ENCODE measurements at places on chromosomes 16 and 17.
A peak's percentile ranks its signal among the peaks of the same experiment; 100 is the strongest.

GRCh38 chr17:35368081-35368830 lies 5.2 kb downstream of the SLFN11 start:
- peak; percentile 83 for DNase-seq

DNA sequence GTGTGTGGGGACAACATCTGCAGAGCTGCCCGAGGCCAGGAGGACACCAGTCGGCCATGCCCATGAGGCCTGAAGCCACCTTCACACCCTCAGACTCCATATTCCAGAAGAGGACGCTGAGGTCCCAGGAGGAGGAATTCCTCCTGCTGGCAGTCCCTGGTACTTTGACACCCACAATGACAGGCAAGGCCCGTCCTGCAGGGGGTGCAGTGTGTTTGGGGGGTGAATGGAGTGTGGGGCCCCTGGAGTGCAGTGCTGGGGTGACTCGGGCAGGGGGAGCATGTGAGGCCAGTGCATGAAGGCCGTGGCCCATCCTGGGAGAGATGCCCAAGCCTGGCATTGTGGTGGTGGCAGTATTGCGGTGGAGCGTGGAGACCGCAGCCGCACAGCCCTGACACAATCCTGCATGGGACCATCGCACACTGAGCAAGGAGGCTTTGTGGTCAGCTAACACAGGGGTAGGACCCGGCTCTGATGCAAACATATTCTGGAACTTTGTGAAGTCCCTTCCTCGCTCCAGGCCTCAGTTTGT lies 52.2 kb downstream of the ZDHHC7 start:
- DNase-seq = no peak

DNA sequence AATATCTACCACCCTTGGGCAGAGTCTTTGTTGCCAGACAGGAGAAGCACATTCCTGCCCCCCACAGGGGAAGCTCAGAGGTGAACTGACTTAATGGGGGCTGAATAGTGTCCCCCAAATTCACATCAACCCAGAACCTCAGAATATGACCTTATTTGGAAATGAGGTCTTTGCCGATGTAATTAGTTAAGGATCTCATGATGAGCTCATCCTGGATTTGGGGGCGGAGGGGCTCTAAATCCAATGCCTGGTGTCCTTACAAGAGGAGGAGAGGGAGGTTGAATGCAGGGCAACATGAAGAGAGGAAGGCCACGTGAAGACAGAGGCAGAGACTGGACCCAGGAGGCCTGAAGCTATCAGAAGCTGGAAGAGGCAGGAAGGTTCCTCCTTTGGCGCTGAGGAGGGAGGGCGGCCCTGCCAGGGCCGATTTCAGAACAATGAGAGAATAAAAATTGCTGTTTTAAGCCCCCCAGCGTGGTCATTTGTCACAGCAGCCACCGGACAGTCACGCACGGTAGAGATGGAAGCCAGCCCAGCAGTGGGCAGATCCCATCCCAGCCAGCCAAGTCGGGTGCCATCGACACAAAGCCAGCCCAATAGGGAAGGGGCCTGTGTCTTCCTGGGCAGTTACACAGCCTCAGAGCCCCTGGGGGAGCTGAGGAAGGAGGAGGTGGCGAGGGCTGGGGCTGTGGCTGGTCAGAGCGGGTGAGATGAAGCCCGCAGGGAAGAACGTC lies 21.3 kb downstream of the C16orf74 start:
- DNase-seq = no peak

DNA sequence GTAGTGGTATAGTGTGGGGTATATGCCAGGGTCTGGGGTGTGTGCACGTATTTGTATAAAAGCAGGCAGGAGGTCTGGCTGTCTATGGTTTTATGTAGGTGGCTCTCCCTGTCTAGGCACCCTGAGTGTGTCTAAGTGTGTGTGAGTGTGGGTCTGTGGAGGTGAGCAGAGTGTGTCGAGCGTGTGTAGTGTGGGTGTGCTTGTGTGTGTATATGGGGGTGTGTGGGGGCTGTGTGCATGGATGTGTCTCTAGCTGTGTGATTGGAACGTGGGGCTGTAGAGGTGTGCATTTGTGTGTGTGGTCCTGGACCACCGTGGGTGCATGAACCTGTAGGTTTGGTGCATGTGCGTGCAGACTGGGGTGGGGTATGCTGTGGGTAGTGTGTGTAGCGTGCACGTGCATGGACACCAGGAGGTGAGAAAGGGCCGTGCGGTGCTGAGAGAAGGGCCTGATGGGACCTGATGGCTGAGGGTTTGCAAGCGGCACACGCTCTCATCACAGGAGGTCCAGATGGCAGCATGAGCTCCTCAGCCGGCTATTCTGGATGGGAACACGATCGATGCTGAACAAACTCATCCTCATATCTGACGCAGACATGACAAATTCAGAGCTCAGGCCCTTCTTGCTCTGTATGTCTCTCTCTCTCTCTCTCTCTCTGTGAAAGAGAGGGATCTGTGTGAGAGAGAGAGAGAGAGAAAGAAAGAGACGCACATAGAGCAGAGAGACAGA lies 27.7 kb downstream of the SPACA3 start:
- DNase-seq = no peak

DNA sequence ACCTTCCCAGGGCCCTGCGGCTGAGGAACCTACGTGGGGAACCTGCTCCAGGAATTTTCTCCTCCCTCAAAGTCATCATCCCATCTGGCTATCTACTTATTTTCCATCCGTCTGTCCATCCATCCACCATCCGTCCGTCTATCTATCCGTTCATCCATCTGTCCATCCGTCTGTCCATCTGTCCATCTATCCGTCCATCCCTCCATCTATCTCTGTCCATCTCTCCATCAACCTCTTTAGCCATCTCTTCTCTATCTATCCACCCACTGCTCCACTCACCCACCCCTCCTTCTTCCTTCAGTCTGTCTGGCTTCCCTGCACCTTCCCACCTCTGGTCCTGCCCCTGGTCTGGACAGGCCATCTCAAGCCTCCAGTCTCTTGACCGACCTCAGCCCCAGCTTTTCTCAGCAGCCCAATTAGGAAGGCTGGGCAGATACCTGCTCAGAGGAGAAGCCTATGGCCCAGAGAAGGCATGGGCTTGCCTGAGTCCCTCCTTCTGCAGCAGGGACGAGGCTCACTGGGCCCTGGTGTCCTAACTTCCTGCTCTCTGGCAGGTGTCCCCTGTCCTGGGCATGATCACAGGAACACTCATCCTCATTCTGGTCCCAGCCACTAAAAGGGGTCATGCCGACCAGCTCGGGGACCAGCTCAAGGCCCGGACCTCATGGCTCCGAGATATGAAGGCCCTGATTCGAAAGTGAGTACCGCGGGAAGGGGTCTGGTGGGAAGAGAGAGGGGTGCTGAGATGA lies 23.0 kb downstream of the MYBBP1A start:
- DNase-seq = no peak

DNA sequence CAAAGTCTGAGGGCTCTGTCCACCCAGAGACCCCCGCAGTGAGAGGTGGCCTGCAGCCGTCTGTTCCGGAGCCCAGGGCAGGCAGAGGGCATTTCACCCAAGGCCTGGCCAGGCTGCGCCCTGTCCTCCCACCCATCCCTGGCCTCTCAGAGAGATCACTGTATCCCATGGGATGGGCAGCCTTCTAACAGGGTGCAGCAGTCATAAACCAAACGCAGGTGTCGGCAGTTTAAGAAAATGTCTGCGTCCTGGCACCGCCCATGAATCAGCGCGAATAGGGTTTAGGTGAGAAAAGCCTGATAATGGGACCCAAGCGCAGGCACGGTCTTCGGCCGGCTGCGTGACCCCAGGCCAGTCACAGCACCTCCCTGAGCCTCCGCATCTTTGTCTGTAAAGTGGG lies 5.4 kb downstream of the CYBA start:
- no peak for DNase-seq

- DNase-seq = no peak
Observed at GRCh38 chr16:68707340-68708152, 29.5 kb upstream of the CDH1 start.

DNA sequence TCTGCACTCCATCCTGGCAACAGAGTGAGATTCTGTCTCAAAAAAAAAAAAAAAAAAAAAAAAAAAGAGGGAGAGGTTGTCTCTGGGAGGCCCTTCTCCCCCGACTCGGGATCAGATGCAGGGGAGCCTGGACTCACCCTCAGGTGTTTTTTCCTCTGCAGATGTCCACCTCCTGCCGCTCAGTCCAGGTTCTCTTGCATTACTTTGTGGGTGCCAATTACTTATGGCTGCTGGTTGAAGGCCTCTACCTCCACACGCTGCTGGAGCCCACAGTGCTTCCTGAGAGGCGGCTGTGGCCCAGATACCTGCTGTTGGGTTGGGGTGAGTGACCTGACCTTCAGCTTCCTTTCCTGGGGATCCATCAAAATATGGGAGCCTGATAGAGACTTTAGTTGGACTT lies 34.1 kb downstream of the GLP2R start:
- DNase-seq = no peak

GRCh38 chr17:44565866-44566443 lies 8.7 kb downstream of the FZD2 start:
- DNase-seq = no peak

- no peak for DNase-seq
Observed at GRCh38 chr17:61296058-61296457, 103.6 kb upstream of the TBX2 start.
